Naive B cell (primary cell): ENCODE measurements at places on chromosomes 6 and 20. TPM values are rescaled to one million over a fixed set of nuclear protein-coding genes. Genes with fewer than 3 reads are reported as not detected.

GRCh38 chr6:110674096-110674495, 141.2 kb downstream of the CDK19 start:
- DNase-seq = no peak

DNA sequence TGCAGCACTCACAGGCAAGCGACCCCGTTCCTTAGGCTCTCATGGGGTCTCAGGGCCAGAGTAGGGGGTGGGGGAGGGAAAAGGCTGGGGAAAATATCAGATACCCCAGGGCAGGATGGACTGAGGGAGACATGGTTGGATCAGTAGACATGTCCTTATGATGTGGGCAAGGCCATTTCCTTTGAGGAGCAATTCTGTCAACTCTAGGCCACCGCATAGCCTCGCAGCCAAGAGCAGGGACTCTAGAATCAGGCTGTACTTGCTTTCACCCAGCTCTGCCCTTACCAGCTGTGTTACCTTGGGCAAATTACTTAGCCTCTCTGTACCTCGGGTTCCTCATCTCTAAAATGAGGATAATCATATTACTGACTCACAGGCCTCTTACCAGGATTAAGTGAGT, 2.2 kb upstream of the MAPK13 start:
- no peak for DNase-seq

DNA sequence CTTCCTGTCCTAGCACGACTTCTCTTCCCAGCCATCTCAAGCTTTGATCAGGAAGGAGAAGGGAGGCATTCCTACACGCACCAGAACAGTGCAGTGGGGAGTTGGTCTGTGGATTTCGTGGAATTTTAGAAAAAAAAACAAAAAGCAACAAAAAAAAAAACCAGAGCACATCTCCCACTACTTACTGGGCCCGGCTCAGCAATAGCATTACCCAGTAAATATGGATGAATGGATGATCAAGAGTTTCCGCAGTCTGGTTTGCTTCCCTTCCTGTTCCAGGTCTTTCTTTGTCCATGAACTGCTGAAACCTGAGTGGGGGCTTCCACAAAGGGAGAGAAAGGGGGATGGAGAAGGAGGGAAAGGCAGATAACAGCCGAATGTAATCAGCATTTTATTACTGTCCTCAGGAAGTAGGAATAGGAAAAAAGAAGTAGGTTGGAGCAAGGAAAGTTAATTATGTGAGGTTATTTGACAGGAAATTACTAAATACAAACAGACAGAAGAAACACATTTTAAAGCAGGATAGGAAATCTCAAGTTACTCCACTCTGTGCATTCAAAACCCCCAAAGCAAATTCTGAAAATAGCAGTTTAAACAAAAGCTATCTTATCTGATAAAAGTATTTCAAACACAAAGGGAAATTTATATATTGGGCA, 349.0 kb downstream of the PRL start:
- DNase-seq = no peak

DNA sequence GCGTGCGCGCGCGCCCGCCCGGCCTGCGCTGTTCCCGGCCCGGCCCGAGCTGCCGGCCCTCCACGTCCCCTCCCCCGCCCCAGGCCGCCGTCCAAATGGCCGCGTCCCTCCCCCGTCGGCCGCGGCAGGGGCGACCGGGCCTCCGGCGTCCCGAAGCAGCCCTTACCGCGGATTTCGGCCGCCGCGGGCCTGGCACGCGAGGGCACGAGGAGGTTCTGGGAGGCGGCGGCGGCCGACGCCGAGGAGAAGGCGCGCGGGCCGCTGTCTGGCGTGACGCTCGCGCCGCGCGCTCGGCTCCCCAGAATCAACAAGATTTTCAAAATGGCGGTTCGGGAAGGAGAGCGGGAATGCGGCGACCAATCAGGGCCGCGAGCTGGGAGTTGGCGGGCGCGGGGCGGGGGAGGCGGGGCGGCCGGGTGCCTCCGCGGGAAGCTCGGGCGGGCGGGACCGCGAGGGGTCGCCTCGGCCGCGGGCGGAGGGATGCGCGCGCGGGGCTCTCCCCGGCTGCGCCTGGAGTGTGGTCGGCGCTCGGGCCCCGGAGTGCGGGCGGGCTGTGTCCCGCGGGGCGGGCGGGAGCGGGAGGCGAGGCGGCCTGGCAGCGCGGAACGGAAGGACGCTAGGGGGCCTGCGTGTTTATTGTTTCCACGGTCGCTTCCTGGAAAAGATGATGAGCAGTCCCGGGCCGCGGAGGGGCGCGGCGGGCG, at the start of gene DEK:
DEK (minus strand) TSS at position 312 of the 704 bp plus-strand sequence. CDS start 543 bp downstream, outside the sequence.
- DNase-seq = peak; percentile 67

DNA sequence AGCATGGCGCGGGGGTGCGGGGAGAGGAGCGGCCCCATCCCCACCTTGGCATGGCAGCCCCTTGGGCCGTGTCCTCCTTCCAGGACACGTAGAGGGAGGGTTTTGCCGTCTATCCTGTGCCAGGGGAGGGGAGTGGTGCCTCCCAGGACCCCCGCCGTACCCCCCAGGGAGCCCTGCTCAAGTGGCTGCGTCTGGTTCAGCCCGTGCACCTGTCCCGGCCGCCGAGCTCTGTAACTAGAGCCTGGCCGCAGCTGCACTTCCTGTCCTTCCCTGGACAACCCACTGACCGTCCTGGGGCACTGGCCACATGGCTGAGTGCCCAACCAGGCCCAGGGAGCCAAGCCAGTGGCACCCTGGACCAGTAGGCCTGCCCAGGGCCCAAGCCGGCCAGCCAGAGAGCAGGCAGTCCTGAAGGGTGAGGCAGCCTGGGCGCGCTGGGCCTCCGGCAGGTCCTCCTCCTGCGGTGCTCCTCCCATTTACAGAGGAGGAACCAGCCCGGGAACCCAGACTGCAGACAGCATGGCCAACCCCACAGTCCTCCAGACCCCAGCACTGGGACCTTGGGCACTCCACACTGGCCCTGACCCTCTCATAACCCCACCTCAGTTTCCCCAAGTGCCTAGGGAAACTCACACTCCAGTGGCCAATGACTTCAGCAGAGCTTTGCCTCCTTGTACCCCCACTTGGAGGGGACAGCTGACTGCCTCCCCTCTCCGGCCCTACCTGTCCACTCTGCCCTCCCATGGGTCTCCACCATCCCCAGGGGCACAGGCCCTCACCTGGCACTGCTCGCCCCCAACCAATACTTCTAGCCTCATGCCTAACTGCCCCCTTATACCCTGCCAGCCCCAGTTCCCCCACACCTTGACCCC, 8.7 kb downstream of the LAMA5 start:
- no peak for DNase-seq

The PRR18 gene
- polyA plus RNA-seq = not detected

The FAM209B gene
- polyA plus RNA-seq = not detected

The HSPA1A gene
- 12.1 TPM for polyA plus RNA-seq

The CST4 gene
- polyA plus RNA-seq = not detected
